ENCODE measurements at places on chromosomes 12 and 14.

GRCh38 chr14:106586098-106586704 lies 1059.8 kb downstream of the TMEM121 start:
- H3K27ac ChIP-seq, result no peak overlapping the region
- H3K36me3 ChIP-seq, result no peaks in the 10 kb centered on the region

GRCh38 chr12:108320507-108321293 lies 18.4 kb downstream of the CMKLR1 start:
- no peak for DNase-seq
- H3K4me1 ChIP-seq, result no peaks in the 10 kb centered on the region
- no peak overlapping the region for H3K27ac ChIP-seq
- no peaks in the 10 kb centered on the region for H3K36me3 ChIP-seq

DNA sequence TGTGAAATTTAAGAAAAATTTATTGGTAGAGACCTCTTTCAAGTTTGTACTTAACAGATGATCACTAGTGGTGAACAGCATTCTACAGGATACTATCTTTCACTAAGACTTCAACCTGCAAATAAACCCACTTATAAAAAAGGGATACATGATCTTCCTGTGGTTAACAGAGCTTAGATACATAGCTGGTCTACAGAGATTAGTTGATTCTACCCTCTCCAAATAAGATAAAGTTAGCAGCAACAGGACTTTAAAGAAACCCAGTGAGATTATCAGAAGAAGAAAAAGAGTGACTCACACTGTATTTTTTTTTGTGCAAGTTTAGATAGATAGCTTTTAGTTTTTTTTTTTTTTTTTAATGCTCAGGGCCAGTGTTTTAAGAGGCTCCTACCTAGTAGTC lies 34.5 kb downstream of the USP44 start:
- H3K27me3 ChIP-seq, result no peaks in the 10 kb centered on the region
- no peak overlapping the region for H3K27ac ChIP-seq
- DNase-seq, result no peak
- H3K36me3 ChIP-seq, result peaks cover 39% of the 10 kb centered on the region

DNA sequence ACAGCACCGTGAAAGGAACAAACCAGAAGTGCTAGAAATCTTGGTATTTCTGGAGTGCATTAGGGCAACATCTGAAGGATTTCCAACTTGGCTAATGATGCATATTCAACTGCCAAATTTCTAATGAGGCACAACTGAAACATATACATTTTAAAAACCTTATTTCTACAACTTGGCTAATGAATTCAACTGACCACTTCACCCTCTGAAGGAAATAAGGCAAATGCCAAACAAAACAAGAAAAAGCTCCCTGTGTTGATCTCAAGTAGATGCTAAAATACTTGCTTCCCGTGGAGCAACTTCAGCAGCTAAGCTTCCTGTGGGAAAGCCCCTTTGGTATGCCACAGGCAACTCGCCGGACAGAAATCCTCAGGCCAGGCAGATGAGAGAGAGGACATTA lies 167.1 kb downstream of the TTC7B start:
- H3K27me3 ChIP-seq, result no peaks in the 10 kb centered on the region
- no peak for DNase-seq
- H3K36me3 ChIP-seq, result no peaks in the 10 kb centered on the region
- peaks cover 21% of the 10 kb centered on the region for H3K4me1 ChIP-seq

GRCh38 chr12:70005864-70006618 lies 181.0 kb downstream of the MYRFL start:
- H3K27ac ChIP-seq, result no peak overlapping the region
- H3K4me3 ChIP-seq, result no peak overlapping the region
- no peaks in the 10 kb centered on the region for H3K27me3 ChIP-seq
- H3K4me1 ChIP-seq, result no peaks in the 10 kb centered on the region
- DNase-seq, result no peak

DNA sequence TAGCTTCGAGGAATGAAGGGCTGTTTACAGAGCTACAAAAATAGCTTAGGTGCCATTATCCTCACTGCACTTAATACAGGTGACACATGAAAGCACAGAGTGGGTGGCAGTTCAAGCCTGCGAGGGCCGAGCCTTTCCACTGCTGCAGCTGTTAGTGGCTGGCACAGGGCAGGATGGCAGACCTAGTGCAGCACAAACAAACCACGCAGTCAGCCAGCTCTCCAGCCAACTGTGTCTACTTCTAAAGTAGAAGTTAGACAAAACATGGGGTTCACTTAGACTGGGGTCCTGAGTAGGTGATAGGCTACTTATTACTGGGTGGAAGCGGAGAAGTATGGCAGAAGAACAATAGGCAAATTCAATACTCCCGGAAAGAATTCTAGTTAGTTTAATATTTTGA lies 95.4 kb downstream of the DUSP16 start:
- no peaks in the 10 kb centered on the region for H3K27me3 ChIP-seq
- H3K27ac ChIP-seq, result no peak overlapping the region
- H3K36me3 ChIP-seq, result no peaks in the 10 kb centered on the region
- DNase-seq, result no peak

DNA sequence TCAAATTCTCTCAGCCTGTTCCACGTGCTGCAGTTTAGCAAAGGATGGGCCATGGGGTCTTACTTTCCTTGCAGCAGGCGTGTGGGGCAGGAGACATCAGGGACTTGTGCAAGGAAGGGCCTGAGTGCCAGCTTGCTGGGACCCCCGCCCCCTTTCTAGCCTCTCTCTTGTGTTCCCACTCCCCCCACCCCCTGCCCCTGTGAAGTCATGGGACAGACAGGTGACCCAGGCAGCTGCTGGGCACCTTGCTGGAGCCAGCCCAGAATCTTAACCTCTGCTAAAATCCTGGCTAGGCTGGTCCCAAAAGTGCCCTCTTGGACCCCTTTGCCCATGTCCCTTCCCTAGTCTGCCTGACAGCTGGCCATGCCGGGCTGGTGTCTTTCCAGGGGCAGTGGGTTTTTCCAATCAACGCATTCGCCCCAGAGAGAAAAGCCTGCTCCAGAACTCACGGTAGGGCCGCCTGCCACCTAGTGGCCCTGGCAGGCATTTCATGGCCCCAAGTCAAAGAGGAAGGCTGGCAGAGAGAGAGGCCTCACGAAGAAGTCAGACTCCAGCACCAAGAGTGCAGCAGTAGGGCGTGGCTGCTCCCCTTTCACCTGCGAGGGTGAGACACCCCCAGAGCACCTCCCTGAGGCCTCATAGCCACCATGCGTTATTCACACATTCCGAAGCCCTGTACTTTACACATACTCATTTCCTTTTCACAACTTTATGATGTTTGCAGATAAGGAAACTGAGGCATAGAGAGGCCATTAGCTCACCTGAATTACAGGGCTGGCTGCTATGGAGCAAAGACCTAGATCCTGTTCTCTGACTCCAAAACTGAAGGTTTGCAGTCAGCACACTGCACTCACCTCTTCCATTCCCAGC lies 67.4 kb downstream of the LGMN start:
- no peaks in the 10 kb centered on the region for H3K4me1 ChIP-seq
- DNase-seq, result no peak
- no peak overlapping the region for H3K27ac ChIP-seq
- H3K4me3 ChIP-seq, result no peak overlapping the region
- H3K36me3 ChIP-seq, result no peaks in the 10 kb centered on the region
